ENCODE measurements at places on chromosomes 7 and 10.
A peak's percentile ranks its signal among the peaks of the same experiment; 100 is the strongest.

GRCh38 chr10:16681521-16681920, 135.7 kb downstream of the RSU1 start:
- no peak for DNase-seq

DNA sequence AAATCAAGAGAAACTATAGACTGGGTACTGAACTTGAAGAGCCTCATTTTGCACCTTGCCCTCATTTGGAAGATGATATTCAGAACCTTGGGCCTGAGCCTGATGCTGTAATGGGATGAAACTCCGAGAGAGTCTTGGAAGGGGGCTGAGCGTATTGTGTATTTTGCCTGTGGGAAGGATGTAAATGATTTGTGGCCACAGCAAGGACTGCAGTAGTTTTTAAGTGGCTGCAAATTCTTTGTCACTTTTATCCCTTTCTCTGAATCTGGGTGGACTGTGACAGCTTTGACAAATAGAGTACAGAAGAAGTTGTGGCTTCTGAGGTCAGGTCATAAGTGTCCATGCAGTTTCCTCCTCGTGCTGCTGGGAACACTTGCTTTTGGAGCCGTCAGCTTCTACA, 221.2 kb downstream of the ADRA2A start:
- peak; percentile 6 for DNase-seq

GRCh38 chr10:19961076-19962053, 145.1 kb downstream of the PLXDC2 start:
- DNase-seq: no peak

GRCh38 chr10:11292576-11293302, 275.1 kb downstream of the CELF2 start:
- DNase-seq: no peak

- no peak for DNase-seq
Measured at GRCh38 chr7:112481121-112481736, 438 bp downstream of the LSMEM1 start.

DNA sequence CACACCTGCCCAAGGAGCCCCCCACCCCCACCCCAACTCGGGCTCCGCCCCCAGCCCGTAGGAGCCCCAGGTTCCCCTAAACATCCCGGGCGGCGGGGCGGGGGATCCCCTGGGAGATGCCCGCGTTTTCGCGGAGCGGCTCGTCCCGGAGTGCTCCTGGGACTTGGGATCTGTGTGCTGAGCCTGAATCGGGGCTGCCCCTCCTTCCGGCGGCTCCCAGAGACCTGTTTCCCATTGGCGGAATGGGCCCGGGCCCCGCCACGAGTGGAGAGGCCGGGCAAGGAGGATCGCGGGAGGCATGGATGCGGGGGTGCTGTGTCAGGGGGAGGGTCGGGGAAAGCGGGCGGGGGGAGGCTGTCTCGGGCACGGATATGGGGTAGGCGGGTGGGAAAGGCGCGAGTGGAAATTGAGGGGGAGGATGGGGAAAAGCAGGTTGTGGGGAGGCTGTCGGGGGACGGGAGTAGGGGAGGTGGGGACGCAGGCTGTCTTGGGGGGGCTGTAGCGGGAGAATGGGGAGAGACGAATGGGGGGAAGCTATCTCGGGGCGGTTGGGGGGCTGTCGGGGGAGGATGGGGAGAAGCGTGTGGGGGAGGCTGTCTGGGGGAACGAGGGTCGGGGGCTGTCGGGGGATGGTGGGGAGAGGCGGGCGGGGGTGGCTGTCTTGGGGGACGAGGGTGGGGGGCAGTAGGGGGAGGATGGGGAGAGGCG, 572 bp upstream of the BHLHA15 start:
- DNase-seq: no peak

DNA sequence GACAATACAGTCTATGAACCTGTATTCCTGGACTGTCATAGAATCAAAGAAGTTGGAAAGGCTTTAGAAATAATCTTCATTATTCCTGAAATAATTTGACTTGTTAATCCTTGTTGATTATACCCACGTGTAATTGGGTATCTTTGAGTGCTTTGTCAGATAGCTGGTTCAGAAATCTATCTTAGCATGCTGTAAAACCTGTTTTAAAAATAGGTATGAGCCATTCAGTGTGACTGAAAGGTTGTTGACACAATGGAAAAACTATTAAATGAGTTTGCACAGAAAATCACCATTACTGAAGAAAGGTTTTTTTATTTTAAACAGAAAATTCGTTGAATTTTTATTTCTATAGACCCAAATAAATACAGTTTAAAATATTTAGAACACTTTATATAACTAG, 38.7 kb downstream of the PHTF2 start:
- no peak for DNase-seq

GRCh38 chr10:92395271-92395670, 104.3 kb downstream of the MARCHF5 start:
- no peak for DNase-seq

GRCh38 chr7:14748461-14748860, 154.1 kb downstream of the DGKB start:
- peak; percentile 70 for DNase-seq

Measured in fibroblast of skin of scalp (primary cell).